Pancreas (tissue), 10 donors: ENCODE measurements at places on chromosomes 1 and 21. TPM values are rescaled to one million over a fixed set of nuclear protein-coding genes. Genes with fewer than 3 reads are reported as not detected.

Gene LAX1
- 0.31 TPM for total RNA-seq

DNA sequence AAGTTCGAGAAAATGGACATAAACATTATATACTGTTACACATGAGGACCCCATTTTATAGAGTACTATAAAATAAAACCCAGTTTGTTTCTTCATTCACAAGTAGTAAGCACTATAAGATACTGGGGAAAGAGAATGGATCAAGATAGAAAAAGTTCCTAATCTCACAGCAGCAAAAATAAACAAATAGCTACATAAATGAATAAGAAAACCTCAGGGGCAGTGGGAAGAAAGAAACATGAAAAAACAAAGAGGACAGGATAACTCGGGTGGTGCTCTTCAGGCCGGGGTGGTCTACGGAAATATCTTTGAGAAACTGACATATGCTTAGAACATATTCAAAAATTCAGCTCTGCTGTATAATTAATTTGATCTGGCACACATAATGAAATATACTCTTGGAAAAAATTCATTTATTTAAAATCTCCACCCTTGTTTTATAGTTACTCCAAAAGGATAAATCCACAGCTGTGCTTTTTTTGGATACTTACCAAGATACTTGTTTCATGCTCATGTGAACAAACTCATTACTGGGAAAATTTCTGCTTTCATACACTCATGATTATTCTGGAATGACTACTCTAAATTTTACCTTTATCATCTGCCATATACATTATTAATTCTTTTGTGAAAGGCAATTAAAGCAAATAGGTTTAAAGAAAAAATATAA is 20.0 kb downstream of the CEP170 start:
- no peak overlapping the region for H3K4me3 ChIP-seq
- no peak for DNase-seq
- no peaks in the 10 kb centered on the region for H3K27me3 ChIP-seq
- no peak overlapping the region for H3K27ac ChIP-seq
- no peaks in the 10 kb centered on the region for H3K4me1 ChIP-seq

GRCh38 chr1:69455718-69456117 is 112.0 kb upstream of the LRRC7 start:
- H3K4me3 ChIP-seq: no peak overlapping the region
- H3K36me3 ChIP-seq: no peaks in the 10 kb centered on the region

Gene UBXN10
- 0.54 TPM for total RNA-seq

Gene AUNIP
- 0.28 TPM for total RNA-seq

DNA sequence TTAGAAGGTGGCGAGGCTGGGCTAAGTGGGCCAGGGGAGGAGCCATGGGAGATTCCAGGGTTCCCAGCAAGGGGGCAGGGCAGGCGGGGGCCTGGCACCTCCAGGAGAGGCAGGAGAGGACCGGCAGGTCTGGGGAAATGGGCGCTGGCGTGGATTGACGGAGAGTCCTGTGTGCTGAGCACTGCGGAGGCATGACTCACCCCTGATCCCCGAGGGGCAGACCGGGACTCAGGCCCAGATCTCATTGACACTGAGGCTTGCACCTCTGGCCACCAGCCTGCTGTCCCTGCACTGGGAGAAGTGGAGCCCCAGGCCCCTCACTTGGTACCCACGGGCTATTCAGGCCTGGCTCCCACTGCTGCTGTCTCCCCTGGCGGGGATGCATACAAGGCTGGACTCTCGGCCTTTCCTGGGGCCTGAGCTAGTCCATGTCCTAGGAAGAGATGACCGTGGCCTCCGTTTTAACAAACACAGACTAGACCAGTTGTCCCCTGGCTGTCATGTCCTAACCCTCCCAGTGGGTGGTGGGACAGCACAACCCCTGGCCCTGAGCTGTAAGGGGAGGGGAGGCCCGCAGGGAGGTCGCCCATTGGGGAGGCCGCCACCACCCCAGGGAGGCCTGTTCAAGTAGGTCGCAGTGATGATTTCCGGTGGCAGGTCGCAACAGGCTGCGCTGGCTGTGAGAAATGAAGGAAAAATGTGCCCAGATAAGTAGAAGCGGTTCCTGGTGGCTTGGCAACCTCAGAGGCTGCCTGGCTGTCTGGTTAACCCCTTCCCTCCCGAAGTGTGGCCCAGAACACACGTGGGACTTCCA is 39.7 kb downstream of the RIPK4 start:
- no peaks in the 10 kb centered on the region for H3K36me3 ChIP-seq
- H3K27me3 ChIP-seq: no peaks in the 10 kb centered on the region
- no peaks in the 10 kb centered on the region for H3K4me1 ChIP-seq
- peak overlapping the region; percentile 28 for H3K27ac ChIP-seq
- DNase-seq: no peak
- no peak overlapping the region for H3K4me3 ChIP-seq

Gene CFAP45
- total RNA-seq: 0.54 TPM

GRCh38 chr1:161198194-161198896 is 509 bp downstream of the ADAMTS4 start:
- H3K4me1 ChIP-seq: peaks cover 6% of the 10 kb centered on the region
- no peak for DNase-seq
- no peaks in the 10 kb centered on the region for H3K36me3 ChIP-seq
- H3K27ac ChIP-seq: peak overlapping the region; percentile 36
- H3K4me3 ChIP-seq: no peak overlapping the region
- no peaks in the 10 kb centered on the region for H3K27me3 ChIP-seq

DNA sequence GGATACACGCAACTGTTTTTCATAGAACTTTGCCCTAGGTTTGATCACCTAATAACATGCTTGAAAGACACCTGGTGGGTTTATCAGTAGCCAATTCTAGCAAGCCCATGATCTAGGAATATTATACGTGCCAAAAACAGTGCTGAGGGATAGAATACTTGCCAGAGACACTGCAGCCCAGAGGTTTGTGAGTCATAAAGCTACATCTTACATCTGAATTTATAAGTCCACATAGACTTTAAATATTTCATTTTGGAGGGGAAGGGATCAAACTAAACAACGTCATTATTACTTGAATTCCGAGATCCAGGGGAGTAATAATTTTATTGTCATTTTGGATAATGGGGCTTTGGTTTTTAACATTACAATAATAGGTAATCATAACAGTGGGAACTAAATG is 31.7 kb downstream of the RGL1 start:
- DNase-seq: no peak
- H3K4me1 ChIP-seq: no peaks in the 10 kb centered on the region
- no peaks in the 10 kb centered on the region for H3K36me3 ChIP-seq
- H3K4me3 ChIP-seq: no peak overlapping the region
- no peaks in the 10 kb centered on the region for H3K27me3 ChIP-seq

DNA sequence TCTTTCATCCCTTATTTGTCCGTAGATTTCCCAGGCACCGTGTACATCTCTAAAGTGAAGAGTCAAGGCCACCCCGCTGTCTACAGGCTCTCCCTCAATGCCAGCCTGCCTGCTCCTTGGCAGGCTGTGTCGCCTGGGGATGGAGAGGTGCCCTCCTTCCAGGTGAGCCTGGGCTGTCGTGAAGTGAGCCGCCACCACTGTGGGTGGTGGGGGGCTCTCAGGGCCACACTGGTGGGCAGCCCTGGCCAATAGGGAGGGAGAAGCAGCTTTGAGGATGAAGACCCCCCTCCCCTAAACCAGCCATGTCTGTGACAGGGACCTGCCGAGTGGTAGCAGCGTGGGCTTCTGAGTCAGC is 46.2 kb downstream of the DISP3 start:
- no peaks in the 10 kb centered on the region for H3K27me3 ChIP-seq
- no peak for DNase-seq
- H3K27ac ChIP-seq: no peak overlapping the region

DNA sequence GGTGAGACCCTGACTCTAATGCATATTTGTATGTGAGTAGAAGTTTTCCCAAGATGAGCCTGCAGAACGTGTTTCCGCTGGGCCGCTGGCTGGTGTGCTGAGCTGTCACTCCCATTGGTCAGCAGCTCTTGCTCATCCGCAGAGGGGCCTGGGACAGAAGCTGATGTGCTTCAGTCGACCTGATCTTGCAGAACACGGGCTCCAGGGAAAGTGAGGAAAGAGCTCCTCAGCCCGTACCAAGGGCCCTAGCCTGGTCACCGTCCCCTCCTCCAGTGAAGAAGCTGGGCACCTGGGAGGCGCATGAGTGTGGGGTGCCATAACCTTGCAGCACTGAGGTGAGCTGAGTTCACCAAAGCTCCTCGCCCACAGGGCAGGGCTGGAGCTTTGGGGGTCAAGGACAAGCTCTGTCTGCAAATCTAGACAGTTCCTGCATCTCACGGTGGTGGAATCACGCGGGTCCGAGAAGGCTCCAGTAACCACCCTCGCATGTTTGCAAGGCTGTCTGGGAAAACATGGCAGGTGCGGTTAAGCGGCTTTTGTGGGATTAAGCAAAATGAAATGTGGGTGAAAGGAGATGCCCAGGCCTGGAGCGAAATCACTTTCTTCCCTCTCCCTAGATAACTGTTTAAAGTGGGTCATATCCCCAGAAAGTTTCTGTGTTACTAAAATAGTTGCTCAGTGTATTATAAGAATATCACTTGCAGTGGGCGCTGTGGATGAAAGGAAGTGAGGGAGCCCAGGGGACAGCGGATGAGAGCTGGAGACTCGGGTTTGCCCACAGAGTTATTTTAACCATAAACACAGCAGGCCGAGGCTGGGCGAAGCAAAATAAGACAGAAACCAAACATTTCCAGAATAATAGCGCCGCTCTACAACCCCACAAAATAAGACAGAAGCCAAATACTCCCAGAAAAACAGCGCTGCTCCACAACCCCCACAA is 33.1 kb upstream of the LRRC3 start:
- H3K27ac ChIP-seq: no peak overlapping the region
- peak; percentile 28 for DNase-seq
- H3K4me3 ChIP-seq: no peak overlapping the region
- H3K4me1 ChIP-seq: no peaks in the 10 kb centered on the region
- H3K36me3 ChIP-seq: no peaks in the 10 kb centered on the region
- no peaks in the 10 kb centered on the region for H3K27me3 ChIP-seq

Gene GJC2
- 0.34 TPM for total RNA-seq

- no peaks in the 10 kb centered on the region for H3K36me3 ChIP-seq
- no peaks in the 10 kb centered on the region for H3K27me3 ChIP-seq
- no peaks in the 10 kb centered on the region for H3K4me1 ChIP-seq
- no peak for DNase-seq
- no peak overlapping the region for H3K27ac ChIP-seq
Observed at GRCh38 chr21:27425172-27425571, 458.3 kb upstream of the ADAMTS5 start.

GRCh38 chr1:179025975-179026812 is 500 bp downstream of the FAM20B start:
- peaks cover 38% of the 10 kb centered on the region for H3K4me1 ChIP-seq
- peak; percentile 92 for DNase-seq
- H3K27ac ChIP-seq: peak overlapping the region; percentile 98
- peak overlapping the region; percentile 69 for H3K4me3 ChIP-seq
- no peaks in the 10 kb centered on the region for H3K27me3 ChIP-seq
- no peaks in the 10 kb centered on the region for H3K36me3 ChIP-seq
